HT-29 (cell line): ENCODE measurements at places on chromosomes 4 and X. TPM values are rescaled to one million over a fixed set of nuclear protein-coding genes. Genes with fewer than 3 reads are reported as not detected.
A peak's percentile ranks its signal among the peaks of the same experiment; 100 is the strongest.

- no peak for DNase-seq
These were observed 254.6 kb upstream of the KCNIP4 start for GRCh38 chr4:22202975-22203710.

- no peak for DNase-seq
These were observed 3.0 kb upstream of the SLC2A9 start for GRCh38 chr4:10024303-10024702.

Gene ASMT
- total RNA-seq, result 0.10 TPM in 1 of 2 replicates, not detected in the other

- no peak for DNase-seq
These were observed 4.0 kb upstream of the ABLIM2 start for GRCh38 chr4:8162625-8163024.

Gene PPP2R2C
- 0.03 and 0.18 TPM in 2 replicates for total RNA-seq

DNA sequence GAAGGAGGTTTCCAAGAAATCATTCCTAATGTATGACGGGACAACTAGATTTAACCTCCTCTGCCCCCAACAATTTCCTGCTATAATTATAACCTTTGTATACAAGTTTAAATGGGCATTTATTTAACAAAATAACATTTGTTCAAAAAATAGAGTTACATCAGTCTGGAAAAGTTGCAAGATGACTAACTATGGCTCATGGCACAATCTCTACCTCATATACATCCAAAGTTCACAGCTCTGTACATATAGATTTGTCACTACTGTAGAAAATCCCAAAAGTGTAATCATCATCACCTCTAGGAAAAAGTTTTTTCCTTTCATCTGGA, 3.8 kb upstream of the RPS6KA3 start:
- DNase-seq, result no peak

GRCh38 chr4:61493470-61493869, 293.3 kb downstream of the ADGRL3 start:
- DNase-seq, result peak; percentile 73

Gene SCML1
- 8.4 and 9.7 TPM in 2 replicates for total RNA-seq

Gene ESX1
- not detected in 2 replicates for total RNA-seq
